ENCODE measurements at places on chromosomes 1 and 21.

DNA sequence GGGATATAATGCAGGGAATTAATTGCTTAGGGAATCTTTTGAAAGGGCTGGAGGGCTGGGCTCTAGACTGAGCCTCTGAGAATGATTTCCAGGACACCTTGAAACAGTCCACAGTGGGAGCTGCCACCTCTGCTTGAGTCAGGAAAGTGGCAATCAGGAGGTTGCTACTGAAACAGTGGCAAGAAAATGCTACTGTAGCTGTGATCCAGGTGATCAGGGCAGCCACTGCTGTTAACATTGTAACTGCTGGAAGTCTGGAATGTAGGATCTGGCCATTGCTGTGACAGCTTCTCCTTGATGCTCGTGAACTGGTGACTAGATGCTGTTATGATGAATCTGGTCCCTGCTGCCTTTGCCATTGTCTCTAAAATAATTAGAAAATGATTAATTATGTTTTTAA is 12.8 kb downstream of the MAGI3 start:
- no peak for DNase-seq

GRCh38 chr1:150976879-150977694 is 2.5 kb upstream of the CERS2 start:
- peak; percentile 97 for DNase-seq

- DNase-seq: no peak
Measured at GRCh38 chr1:203145321-203146041, 18.0 kb downstream of the ADORA1 start.

DNA sequence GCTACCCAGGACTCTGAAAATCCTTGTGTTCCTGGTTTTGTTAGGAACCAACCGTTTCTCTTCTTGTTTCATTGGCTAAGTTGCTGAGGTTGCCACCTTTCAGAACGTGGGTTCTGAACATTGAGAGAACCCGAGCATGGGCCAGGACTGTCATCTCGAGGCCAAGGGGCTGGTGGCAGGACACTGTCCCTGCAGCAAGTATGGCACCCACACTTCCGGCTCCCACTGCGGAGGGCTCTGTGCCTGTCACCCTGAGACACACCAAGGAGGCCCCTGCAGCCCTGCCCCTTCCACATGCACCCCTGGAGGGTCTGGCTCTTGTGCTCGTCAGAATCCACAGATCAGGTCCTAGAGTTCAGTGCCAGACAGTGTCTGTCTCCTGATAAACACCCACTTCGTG is 39.1 kb upstream of the LRRC3 start:
- peak; percentile 19 for DNase-seq

DNA sequence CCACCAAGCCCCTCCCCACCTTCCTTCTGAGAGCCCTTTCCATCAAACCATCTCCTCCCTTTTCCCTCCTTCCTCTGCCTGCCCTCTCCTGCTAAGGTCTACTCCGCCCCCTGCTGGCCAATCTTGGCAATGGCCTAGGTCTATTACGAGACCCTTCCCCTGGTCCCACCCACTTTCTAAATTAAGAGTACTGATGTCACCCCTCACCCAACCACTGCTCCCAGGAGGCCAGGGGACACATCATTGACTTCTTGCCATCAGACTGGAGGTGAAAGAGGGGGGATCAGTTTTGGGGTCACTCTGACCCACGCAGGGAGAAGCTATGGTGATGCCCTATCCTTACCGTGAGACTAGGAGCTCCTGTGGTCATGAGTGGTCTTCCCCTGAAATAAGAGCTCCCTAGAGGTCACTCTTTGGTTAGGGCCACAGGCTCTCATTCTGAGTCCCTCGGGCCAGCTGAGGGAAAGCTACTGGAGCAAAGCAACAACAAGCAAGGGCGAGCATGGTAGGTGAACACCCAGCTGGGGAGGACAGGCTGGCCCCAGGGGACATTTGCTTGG is 34.6 kb upstream of the S100A7 start:
- DNase-seq: peak; percentile 92

DNA sequence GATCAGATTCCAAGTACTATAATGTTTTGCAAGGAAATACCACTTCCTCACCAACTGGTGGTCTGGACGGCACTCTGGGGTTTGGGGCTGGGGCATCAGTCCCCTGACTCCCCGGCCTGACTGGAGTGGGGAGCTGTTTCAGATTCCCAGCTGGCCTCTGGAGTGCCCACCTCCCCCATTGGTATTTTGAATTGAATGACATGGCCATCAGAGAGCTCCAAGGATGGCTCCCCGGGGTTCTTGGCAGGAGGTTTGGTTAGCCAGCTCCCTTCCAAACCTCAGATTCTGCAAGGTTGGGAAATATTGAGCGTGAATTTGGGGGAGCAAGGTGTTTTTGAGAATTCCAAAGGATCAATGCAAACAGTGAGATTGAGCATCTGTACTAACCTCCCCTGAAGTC is 2.2 kb upstream of the INAVA start:
- peak; percentile 59 for DNase-seq

- no peak for DNase-seq
Measured at GRCh38 chr1:25472471-25472870, 41.8 kb downstream of the MACO1 start.

GRCh38 chr21:45286671-45287437 is 841 bp downstream of the POFUT2 start:
- DNase-seq: peak; percentile 82

GRCh38 chr1:94542088-94542870 is 720 bp upstream of the F3 start:
- peak; percentile 75 for DNase-seq

- DNase-seq: no peak
Measured at GRCh38 chr1:95752515-95753381, 518.7 kb downstream of the RWDD3 start.

DNA sequence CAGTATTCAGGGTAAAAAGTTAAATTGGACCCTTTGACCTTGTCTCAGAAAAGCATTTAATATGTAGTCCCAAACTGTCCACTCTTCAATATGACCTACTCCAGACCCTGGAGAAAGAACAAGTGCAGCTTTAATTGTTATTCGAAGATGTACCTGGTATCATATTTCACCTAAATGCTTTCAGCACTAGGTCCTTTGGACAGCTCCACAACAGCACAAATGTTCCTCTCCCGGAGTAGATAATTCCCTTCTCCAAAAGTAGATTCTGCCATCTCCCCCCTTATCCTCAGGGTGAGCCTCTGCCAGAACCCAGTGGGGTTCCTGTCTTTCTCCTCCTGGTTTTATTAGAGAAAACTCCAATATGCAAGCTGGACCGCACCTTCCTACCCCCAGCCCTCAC is 104.5 kb upstream of the AJAP1 start:
- DNase-seq: no peak

GRCh38 chr21:36423771-36424433 is 38.7 kb downstream of the CHAF1B start:
- no peak for DNase-seq

GRCh38 chr1:207923561-207923960 is 12.6 kb upstream of the CD34 start:
- no peak for DNase-seq

- DNase-seq: no peak
Measured at GRCh38 chr1:153203130-153203529, at the start of gene LELP1. LELP1 (plus strand) TSS chr1:153203430; CDS start chr1:153204708, 1,278 bp downstream.

GRCh38 chr1:38667626-38668025 is 191.9 kb downstream of the RRAGC start:
- no peak for DNase-seq

GRCh38 chr1:160993544-160994193 is 27.3 kb downstream of the F11R start:
- DNase-seq: no peak

DNA sequence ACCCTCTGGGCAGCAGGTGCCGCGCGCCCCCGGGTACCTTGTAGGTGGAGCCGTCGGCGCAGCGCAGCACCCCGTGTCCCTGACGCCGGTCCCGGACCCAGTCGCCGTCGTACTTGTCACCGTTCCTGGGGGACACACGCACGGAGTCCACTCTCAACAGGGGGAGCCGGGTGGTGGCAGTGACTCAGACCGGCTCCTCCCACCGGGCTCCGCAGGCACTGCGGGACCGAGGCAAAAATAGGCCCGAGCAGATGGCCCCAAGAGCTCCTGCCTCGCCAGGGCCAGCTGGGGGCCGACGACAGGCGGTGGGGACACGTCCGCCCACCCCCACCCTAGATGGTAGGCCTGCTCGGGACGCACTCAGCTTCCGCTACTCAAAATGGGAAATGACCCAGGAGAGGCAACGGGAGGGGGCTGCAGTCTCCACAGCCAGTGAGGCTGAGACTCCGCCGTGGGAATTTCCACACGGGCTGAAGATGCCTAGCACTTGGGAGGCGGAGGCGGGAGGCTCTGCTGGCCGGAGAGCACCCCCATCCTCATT is 6.3 kb downstream of the MORN1 start:
- DNase-seq: peak; percentile 77

DNA sequence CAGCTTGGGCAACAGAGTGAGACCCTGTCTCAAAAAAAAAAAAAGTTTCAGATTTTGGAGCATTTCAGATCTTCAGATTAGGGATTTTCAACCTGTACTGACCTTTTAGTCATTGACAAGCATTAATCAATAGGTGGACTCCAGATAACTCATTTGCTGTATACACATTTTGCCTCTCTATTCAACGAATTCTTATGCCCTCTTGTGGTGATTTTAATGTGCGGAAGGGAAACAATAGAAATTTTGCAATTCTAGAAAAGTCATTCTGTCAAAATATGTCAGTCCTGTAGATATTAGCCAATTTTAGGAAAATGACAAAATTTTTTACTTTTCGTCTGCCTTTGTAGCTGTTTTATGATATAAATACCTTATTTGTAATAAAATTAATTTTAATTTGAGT is 11.6 kb upstream of the OR2G2 start:
- no peak for DNase-seq

- no peak for DNase-seq
Measured at GRCh38 chr1:92583821-92584760, 97.4 kb upstream of the GFI1 start.

- DNase-seq: no peak
Measured at GRCh38 chr1:204414016-204414415, 2.4 kb upstream of the PPP1R15B start.

DNA sequence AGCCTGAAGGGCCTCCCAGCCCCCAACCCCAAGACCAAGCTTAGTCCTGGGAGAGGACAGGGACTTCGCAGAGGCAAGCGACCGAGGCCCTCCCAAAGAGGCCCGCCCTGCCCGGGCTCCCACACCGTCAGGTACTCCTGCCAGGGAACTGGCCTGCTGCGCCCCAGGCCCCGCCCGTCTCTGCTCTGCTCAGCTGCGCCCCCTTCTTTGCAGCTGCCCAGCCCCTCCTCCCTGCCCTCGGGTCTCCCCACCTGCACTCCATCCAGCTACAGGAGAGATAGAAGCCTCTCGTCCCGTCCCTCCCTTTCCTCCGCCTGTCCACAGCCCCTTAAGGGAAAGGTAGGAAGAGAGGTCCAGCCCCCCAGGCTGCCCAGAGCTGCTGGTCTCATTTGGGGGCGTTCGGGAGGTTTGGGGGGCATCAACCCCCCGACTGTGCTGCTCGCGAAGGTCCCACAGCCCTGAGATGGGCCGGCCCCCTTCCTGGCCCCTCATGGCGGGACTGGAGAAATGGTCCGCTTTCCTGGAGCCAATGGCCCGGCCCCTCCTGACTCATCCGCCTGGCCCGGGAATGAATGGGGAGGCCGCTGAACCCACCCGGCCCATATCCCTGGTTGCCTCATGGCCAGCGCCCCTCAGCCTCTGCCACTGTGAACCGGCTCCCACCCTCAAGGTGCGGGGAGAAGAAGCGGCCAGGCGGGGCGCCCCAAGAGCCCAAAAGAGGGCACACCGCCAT is 21.9 kb upstream of the ARF1 start:
- peak; percentile 63 for DNase-seq

DNA sequence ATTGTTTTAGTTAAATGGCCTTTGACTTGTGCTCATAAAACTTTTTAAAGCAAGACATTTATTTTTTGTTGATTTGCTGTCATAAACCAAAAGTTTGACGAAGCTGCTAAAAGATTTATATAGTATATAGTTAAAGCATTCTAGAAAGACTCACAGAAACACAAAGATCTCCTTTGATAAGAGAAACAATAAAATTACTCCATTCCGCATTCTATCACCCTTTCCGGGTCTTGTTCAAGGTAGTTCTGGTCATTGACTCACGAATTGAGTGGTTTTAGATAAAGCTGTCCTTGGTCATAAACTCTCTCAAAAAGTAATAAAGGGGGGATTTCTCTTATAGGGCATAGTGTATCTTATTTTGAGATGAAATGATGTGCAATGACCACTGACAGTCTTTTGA is 1010.5 kb upstream of the NCAM2 start:
- no peak for DNase-seq

DNA sequence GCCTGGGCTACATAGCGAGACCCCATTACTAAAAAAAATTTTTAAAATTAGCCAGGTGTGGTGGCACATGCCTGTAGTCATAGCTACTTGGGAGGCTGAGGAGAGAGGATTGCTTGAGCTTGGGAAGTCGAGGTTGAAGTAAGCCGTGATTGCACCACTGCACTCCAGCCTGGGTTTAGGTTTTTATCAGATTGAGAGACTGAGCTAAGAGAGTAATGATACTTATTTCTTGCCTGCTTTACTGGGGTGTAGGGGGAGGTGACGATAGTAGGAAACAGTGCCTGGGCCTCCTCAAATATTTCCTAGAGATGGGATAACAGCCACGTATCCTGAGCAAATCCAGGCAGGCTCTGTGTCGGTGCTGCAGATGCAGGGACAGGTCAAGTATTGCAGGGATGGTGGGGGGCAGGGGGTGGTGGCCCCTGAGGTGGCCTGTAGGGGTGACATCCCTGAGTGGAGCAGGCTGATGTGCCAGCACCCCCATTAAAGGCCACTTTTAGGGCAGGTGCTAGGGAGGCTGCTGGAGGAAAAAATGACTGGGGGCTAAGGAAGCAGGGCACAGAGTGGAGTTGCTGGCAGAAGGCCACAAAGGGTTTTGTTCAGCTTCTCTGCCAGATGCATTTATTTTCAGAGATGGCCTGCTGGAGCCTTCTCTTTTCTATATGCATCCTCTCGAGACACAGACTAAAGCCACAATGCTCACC is 130.5 kb downstream of the RHOU start:
- no peak for DNase-seq

GRCh38 chr1:51842261-51842660 is 36.3 kb downstream of the NRDC start:
- DNase-seq: no peak

Data from spleen (tissue), 13 donors.